ENCODE measurements at places on chromosomes 11 and 22. TPM values are rescaled to one million over a fixed set of nuclear protein-coding genes. Genes with fewer than 3 reads are reported as not detected.

DNA sequence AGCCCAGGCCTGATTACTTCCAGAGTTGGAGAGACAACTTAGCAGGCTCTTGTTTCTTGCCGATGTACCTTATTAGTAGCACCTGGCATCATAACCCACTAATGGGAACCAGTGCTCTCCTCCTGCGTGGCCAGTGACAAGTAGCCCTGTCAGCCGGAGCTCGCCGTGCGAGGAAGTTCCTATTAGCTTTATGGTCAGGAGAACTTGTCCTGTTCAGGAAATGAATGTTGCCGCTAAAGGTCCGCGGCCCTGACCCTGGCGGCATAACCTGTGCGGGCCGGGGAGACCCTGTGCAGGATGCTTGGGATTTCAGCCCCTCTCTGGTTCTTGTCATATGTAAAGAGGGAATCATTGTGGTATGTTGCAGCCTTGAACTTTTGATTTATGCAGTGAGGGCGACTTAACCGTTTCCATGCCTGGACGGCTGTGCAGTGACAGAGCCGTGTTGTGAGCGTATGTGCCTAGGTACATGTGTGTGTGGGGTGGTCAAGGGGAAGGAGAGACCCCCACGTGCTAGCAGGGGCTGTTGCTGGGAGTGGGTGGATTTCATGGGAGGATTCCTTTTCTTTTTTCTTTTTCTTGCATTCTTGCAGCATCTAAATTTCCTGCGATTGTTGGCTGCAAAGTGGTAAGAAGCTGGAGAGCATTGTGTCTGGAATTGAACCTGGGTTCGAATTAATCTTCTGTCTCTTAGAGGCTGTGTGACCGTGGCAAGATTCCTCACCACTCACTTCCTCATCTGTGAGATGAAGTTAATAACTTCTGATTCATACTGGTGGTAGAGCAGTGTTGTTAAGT lies 15.2 kb downstream of the ZBTB16 start:
- no peak for DNase-seq

- no peak for DNase-seq
Measured at GRCh38 chr11:7204778-7205177, 46.9 kb upstream of the SYT9 start.

Gene RFPL2
- total RNA-seq = not detected

Gene DRICH1
- 0.24 TPM for total RNA-seq

Gene PARVG
- total RNA-seq = 95.7 TPM

DNA sequence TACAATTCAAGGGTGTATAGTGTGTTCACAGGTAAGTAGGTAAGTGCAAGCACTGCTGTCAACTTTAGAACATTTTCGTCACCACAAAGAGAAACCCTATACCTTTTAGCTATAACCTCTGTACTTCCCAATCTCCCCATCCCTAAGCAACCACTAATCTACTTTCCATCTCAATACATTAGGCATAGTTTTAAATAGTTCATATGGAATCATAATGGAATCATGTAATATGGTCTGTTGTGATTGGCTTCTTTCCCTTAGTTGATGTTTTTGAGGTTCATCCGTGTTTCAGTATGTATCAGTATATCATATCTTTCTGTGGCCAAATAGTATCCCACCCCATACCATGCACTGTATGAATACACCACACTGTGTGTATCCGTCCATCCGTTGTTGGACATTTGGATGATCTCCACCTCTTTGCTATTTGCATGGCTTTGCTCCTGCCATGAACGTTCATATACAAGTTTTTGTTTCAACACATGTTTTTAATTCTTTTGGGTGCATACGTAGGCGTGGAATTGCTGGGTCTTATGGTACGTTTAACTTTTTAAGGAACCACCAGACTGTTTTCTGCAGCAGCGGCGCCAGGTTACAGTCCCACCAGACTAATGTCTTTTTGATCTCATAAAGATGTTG lies 27.7 kb upstream of the OPCML start:
- no peak for DNase-seq

GRCh38 chr11:128963744-128964325 lies 21.2 kb upstream of the TP53AIP1 start:
- no peak for DNase-seq

DNA sequence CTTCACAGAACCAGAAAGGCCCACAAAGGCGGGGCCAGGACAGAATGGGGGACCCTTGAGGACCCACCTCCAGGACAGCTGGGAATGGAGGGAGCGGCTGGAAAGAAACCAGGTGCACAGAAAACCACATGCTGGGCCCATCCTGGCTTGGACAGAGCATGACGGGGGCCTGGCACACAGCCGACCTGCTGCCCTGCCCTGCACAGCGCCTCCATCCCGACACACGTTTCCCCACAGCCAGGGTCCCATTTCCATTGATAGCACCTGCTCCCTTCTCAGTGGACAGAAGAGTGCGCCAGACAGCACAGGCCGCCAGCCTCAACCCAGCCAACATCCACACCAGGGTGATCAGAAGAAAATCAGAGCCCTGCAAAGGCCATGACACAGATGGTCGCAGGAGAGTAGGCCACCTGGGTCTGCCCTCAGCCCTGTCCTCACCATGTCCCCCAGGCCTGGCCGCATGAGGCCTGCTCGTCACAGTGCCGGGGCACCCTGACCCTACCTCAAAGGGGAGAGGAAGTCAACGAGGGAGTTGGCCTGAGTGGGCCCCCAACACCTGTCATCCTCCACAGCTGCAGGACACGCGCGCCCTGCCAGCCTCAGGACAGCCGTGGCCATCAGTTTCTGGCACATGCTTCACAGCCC lies 28.1 kb downstream of the BRD1 start:
- no peak for DNase-seq

Gene CCDC90B
- 28.7 TPM for total RNA-seq

Gene PKP3
- 0.37 TPM for total RNA-seq

DNA sequence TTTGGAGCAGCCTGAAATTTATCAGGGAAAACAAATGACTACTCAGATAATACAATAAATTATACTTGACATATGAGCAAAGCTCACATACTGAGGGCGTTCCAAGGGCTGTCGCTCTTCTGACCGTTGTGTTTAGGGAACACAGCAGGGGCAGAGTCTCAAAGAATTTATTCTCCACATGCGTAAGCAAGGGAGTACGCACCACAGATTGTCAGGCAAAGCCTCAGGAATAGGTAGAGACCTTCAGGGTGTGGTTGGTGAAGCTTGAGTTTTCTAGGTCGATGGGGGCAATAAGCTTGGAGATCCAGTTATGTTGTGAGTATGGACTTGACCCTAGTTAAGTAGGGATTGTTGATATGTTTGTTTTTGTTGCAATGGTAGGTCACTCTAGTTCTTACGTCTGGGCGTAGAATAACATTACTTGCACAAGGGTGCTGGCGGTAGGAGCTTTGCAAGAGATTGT lies 830 bp downstream of the ACAT1 start:
- no peak for DNase-seq
